ENCODE measurements at places on chromosomes 13 and 19. TPM values are rescaled to one million over a fixed set of nuclear protein-coding genes. Genes with fewer than 3 reads are reported as not detected.

- no peak for DNase-seq
Observed at GRCh38 chr19:35559281-35559659, 4.2 kb downstream of the ATP4A start.

GRCh38 chr13:29165216-29165615 lies 345.1 kb downstream of the MTUS2 start:
- no peak for DNase-seq

DNA sequence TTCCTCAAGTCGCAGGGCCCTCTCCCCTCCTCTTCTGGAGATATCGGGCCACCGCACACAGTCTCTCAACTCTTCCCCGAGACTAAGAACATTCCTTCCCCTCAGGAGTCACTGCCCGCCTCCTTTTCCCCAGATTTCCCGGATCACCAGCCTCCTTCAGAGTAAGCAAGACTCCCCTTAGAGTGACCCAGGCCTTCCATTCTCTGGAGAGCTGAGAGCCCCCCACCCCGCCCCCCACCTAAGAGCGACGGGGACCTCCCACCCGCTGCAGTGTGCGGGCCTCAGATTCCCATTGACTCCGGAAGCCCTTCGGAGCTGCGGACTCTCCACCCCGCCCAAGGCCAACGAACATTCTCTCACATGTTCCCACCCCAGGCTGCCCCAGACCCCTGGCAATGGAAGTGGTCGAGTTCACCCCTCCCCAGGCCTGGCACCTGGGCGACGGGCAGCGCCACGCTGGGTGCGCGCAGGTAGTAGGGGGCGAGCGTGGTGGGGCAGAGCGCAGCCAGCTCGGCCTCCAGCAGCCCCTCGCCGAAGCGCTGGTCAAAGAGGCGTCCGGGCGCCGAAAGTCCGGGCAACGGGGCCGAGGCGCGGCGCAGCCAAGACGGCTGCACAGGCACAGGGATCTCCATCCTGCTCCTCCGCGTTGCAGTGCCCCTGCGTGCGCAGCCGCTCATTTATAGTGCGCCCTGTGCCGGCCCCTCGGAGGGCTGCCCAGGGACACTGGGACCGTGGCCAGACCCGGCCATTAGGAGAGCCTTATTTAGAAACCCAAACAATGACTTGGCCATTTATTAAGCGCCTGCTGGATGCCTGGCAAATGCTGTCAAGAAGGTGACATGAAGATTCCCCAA lies at the start of gene HSPB6:
Gene HSPB6, minus strand, starts transcription at position 653 of the 854 bp plus-strand sequence. Its CDS starts 21 bp downstream, at position 632.
- no peak for DNase-seq

DNA sequence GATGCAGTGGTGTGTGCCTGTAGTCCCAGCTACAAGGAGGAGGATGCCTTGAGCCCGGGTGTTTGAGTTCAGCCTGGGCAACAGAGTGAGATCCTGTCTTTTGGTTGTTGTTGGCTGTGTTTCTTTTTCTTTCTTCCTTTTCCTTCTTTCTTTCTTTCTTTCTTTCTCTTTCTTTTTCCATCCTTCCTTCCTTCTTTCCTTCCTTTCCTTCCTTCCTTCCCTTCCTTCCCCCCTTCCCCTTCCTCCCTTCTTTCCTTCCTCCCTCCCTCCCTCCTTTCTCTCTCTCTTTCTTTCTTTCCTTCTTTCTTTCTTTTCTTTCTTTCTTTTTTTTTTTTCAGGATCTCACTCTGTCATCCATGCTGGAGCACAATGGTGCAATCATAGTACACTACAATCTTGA lies 46.5 kb upstream of the SIN3B start:
- no peak for DNase-seq

DNA sequence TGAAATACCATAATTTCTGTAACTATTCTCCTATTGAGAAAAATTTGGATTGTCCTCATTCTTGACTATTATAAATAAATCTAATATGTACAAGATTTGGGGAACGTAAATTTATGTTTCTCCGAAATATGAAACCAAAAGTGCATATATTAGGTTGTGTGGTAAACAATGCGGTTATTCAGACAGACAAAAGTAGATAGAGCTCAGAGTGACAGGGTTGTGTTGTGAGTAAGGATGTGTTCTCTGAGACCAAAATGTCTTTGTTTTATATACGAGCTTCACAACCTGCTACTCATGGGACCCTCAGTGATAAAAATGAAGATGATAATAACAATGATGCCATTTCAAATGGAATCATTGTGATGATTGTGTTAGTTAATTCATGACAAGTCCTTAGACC lies 796.3 kb upstream of the SLC10A2 start:
- no peak for DNase-seq

DNA sequence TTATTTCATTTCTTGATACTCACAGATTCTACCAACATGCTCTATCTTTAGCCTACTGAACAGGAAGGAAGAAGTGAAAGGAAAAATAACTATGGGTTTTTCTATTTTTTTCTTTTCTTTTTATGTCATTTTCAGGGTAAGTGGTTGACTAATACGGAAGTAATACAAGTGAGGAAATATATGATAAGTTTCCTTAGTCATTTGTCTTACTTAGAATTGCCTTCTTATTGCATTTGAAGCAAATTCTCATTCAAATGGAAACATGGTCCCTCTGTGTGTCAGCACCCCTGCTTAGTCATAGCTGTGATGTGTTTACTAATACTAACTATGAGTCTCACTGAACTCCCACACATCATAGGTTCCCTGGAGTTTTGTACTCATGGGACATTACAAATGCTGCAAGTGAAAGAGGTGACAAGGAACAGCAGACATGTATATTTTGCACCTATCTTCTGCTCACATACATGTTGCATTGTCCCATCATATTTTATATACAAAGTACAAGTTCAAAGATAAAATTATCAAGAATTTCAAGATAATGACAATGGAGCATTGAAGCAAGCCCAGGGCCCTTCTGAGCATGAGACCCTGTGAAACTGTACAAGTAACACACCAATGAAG lies 60.1 kb downstream of the DCT start:
- no peak for DNase-seq

SPACA4 gene
- polyA plus RNA-seq: not detected

PSG4 gene
- not detected for polyA plus RNA-seq

OR1M1 gene
- not detected for polyA plus RNA-seq

CEACAM3 gene
- polyA plus RNA-seq: not detected

ADAT3 gene
- 2.4 TPM for polyA plus RNA-seq

C19orf18 gene
- polyA plus RNA-seq: 1.5 TPM

All from forelimb muscle (tissue), 1 donor.